Activated CD4-positive, alpha-beta T cell treated with anti-CD3 and anti-CD28 coated beads, Interleukin-2, amount 50 U/mL, for 1 hour (primary cell): ENCODE measurements at places on chromosomes 7 and 10.

- DNase-seq, result no peak
Measured at GRCh38 chr10:90064295-90064694, 362.9 kb downstream of the KIF20B start.

DNA sequence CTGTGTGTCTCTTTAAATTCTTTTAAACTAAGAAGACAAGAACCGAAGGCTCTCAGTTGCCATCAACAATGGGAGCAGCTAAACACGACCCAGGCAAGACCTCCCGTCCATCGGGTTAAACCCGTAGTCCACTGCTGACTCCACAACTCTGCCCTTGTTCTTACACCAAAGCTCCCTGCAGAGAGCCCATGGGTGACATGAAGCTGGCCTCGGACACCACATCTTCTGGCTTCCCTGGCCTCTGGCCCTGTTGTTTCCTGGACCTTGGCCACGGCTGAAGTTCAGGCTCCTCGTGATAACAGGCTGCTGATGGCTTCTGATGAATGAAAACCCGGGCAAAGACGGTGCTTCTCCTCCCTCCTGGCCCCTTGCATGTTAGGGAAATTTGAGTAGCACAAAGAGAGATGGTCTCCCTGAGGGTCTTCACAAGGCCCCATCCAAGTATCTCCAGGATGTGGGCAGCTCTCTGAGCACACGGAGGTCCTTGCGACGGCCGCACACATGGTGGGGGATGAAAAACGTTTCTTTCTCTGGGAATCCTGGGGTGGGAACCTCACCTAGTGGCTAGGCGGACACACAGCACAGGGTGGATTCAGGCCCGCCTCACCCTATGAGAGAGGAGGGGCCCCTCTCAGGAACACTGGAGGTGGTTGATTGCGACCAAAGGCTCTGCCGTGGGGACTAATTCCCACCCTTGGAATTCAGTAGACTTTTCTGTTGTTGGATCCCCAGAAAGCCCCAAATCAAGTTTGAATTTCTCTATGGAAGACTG, 271.1 kb downstream of the ADARB2 start:
- no peak for DNase-seq

GRCh38 chr7:124399941-124400340, 365.7 kb downstream of the GPR37 start:
- no peak for DNase-seq

GRCh38 chr10:86042161-86042560, 324.4 kb downstream of the GRID1 start:
- DNase-seq, result no peak

GRCh38 chr7:102934701-102935100, 21.9 kb downstream of the LRRC17 start:
- no peak for DNase-seq

DNA sequence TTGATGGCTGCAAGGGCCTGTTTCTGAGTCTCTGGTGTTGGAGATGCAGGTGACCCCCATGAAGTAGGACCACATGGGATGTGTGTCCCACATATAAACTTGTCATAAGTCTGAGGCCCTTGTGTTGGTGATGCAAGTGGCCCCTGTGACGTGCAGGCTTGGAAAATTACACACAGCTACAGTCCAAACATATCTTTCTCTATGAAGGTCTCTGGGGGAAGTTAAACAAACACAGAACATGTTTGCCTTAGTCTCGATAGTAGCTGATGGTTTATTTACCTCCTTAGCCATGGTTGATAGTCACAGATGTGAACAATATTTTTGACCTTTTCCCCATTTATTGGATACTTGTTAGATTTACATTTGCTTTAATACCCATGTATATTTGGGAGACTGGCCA, 64.7 kb downstream of the ADCY1 start:
- DNase-seq, result no peak

GRCh38 chr10:32731527-32731926, 226.5 kb downstream of the ITGB1 start:
- no peak for DNase-seq

DNA sequence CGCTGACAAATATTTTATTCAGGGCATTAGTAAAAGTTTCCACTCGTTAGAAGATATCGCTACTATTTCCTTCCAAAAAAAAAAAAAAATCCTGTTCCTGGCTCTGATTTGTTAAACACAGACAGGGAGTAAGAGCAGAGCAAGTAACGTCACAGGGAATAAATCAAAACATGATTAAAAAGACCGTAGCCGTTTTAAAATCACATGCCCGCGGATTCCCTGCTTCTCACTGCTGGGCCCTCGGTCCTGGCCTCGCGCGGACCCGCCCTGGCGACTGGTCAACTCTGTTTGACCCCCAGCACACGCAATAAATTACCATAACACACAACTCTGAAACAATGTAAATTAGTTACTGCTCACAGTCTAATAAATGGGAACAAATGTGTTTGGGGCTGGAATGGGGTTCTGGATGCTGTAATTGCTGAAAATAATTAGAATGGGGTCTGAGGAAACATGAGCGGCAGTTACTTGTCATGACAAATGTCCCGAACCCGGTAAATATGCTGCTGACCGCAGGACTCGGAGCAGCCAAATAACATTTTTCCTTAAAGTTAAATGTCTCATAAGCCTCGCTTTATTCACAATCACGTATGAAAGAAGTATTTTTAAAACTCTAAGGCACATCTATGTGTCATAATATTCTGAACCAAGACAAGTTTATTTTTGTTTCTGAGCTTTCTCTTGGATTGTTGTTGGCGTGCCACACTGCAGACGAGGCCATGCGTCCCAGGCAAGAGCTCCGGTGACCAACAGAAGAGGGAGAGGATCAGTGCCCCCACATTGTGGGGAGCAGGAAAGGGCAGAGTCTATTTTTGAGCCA, 17.9 kb downstream of the EBF3 start:
- DNase-seq, result no peak

DNA sequence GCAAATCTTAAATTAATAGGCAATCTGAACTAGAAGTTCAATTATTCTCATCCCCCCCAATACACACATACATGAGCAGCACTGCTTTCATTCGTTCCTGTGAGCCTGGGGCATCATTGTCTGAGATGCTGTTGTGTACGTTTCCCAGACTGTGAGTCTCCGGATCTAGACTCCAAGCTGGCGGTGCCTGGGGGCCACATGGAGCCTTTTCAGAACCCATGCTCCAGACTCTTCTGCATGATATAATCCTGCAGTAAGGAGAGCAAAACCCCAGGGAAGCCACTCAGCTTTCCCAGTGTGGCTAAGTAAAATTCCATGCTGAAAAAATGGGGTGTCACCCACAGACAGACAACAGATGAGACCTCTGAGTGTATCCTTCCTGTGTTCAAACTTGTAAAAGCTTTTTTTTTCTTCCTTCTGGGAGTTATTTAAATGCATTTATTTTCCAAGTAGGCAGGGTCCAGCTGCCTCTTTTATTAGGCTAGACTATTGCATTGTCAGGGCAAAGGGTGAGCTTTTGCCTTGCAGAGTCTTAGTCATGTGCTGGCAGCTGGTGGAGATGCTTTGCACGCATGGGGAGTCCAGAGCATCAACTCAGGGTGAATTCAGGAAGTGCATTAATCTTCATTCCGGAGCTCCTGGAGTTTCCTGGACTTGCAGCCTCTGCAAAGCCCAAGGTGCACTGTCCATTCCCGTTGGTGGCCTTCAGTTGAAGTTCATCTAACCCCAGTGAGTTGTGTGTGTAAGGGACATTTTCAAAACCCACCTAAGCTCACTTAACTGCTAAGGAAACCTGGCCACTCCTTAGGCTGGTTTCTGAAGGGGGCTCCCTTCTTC, 185.7 kb upstream of the ADO start:
- no peak for DNase-seq

- DNase-seq, result no peak
Measured at GRCh38 chr7:29345590-29345989, 151.0 kb downstream of the CHN2 start.

DNA sequence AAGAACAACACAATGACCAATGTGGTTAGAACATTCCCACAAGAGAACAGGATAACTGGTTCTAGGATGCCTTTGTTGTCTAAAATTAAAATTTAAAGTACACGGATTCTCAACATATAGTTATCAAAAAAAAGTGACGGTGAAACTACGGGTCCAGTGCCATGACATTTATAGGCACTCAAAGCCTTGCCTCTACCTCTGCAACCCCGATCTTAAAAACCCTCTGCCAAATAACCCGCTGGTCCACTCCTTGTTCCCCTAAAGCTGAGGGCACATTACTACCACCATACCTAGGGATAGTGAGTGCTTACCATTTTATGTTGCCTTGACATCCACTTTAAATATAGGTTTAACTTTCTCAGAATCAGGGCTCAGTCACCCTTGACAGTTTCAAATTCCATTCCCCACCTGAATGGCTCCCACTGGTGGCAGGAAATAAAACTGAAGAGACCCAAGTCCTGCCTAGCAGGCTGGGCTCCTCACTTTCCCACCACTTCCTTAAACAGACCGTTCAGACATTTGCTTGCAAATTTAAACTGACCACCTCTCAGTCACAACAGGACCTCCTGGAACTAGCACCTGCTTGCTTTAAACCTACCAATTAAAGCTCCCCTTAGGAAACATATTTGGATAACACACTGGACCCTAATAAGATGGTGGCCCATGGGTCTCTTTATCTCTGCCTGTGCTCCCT, 169.9 kb upstream of the ASAH2 start:
- no peak for DNase-seq

DNA sequence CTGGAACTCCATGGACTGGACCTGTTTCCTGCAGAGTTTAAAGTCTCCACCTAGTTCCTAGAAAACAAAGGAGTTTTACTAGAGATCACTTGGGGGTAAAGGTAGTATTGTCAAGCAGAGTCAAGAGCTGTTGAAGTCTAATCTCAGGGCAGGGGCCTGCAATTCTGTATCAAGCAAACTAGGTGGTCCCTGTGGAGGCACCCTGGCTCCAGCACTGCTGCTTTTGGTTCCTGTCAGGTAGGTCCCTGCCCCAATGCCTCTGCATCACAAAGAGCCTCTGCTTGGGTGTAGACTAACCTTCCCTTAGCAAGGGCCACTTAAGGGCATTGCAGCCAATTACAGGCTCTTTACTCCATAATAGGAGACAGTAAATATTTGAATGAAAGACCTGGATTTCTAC, 22.5 kb downstream of the ZSCAN25 start:
- DNase-seq, result no peak

DNA sequence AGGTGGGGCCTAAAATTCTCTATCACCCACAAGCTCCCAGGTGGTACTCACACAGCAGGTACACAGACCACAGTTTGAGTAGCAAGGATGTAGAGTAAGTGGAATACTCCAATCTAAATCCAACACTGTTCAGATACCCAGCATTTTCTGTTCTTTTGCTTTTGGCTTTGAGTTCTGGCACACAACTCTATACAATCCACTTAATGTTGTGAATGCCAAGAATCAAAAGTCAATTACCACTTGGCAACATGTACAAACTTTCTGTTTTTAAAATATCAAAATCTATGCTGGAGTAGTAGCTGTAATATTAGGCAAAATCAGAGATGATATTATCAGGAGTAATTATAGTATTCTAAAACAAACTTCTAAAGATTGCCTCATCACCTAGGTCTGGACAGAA, 133.4 kb upstream of the LRRTM3 start:
- DNase-seq, result no peak

DNA sequence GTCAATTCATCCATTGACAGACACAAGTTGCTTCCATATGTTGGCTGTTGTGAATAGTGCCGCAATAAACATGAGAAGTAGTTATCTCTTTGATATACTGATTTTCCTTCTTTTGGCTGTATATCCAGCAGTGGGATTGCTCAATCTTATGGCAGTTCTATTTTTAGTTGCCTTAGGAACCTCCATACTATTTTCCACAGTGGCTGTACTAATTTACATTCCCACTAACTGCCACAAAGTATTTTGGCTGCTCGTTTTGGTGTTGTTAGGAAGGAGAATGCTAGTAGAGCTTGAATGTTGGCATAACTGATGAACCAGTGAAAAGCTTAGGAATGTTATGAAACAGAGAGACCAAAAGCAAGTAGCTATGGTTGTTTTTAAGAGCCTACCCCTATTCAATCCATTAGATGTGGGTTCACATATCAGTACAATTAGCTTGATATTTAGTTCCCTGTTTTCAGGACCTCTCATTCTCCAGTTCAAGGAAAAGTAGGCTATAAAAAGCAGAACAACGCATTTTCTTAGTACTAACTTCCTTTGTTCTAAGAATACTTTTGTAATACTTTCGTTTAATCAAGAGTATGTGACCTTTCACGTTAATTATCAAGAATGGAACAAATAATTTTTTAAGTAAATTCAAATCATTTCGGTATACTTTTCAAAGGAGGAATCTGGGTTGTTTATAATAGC, 100.3 kb downstream of the FAS start:
- no peak for DNase-seq
